Substantia nigra (tissue), 51 donors: ENCODE measurements at places on chromosomes 1 and 21.

- no peak for DNase-seq
Observed at GRCh38 chr1:228860911-228861831, 125.9 kb downstream of the RHOU start.

- no peak for DNase-seq
Observed at GRCh38 chr1:81498471-81499462, 302.0 kb upstream of the ADGRL2 start.

DNA sequence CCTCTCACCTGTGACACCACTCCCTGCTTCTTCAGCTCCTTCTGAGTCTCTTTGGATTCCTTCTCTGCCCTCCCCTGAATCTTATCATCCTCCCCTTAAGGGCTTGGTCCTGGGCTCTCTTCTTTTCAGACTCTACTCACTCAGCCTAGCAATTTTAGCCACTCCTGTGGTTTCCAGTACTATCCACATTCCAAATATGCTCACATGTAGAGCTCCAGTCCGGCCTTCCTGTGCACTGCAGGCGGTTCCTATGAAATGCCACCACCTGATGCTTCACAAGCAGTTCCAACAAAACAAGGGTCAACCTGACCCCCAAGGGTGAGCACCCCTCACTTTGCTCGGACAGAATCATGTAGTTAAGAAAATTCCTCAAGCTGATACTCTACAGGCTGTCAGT is 35.9 kb downstream of the MAB21L3 start:
- DNase-seq = no peak

DNA sequence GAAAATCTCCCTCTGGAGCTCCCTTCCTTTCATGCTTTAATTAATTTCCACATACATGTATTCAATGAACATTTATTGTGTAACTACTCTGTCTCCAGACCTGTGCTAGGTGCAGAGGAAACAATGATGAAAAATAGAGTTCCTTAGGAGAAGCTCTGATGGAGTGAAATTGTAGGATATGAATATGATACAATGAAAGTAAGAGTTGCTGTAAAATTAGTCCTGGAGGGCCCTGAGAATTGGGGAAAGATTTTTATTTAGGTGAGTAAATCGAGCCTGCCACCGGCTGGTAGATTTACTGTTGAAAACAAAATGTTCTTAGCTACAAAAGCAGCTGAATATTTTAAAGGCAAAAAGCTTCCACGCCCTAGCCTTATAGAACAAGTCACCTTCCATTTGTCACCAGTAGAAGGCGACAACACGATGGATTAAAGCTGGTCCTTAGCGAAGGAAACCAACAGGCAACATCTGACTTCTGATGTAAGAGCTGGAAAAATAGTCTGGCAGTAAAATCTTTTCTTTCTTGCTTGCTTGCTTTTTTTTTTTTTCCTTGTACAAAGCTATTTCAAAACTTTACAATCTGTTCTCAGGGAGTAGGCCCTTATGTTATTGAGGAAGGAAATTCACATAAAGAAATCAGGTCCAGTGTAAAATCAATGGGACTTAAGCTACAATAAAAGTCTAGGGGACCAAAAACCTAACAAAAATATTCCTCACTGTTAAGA is 82.0 kb upstream of the ROR1 start:
- no peak for DNase-seq
